Activated CD8-positive, alpha-beta T cell treated with anti-CD3 and anti-CD28 coated beads, Interleukin-2, amount 10 ng/mL, durations not matched to agents 7 days and 5 days (primary cell): ENCODE measurements at places on chromosomes 7 and 10.

DNA sequence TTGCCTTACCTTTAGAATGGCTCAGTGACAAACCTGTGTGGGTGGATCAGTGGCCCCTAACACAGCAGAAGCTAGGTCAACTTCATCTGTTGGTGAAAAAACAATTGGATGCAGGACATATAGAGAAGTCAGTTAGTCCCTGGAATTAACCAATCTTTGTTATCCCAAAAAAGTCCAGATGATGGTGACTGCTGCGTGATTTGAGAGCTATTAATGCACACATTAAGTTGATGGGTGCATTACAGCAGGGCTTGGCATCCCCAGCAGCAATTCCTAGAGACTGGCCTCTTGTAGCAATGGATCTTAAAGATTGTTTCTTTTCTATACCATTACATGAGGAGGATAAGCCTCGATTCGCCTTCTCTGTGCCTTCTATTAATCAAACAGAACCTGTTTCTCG, 33.3 kb downstream of the OR13A1 start:
- H3K27me3 ChIP-seq: peaks cover 11% of the 10 kb centered on the region
- no peak overlapping the region for H3K27ac ChIP-seq
- H3K4me1 ChIP-seq: no peaks in the 10 kb centered on the region
- no peaks in the 10 kb centered on the region for H3K36me3 ChIP-seq
- no peak for DNase-seq

DNA sequence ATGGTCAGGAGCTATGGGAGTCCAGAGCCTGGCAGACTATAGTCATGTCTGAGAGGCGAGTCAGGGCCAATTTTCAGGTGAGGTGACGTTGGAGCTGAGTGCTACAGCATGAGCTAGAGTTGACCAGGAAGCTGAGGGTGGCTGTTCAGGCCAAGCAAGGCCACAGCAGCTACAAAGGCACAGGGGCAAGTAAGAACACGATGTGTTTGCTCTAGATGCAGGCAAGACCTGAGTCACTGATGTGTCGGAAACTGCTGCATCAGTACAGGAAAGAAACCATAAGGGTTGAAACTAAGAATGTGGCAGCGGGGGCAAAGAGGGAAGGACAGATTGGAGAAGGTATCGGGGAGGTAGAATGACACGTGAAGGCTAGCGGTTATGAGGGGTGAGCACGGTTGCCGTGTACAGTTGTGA, 11.8 kb upstream of the RRP12 start:
- H3K4me1 ChIP-seq: peaks cover 57% of the 10 kb centered on the region
- H3K36me3 ChIP-seq: peaks cover 4% of the 10 kb centered on the region
- DNase-seq: peak; percentile 58
- no peaks in the 10 kb centered on the region for H3K27me3 ChIP-seq
- peak overlapping the region; percentile 18 for H3K4me3 ChIP-seq

DNA sequence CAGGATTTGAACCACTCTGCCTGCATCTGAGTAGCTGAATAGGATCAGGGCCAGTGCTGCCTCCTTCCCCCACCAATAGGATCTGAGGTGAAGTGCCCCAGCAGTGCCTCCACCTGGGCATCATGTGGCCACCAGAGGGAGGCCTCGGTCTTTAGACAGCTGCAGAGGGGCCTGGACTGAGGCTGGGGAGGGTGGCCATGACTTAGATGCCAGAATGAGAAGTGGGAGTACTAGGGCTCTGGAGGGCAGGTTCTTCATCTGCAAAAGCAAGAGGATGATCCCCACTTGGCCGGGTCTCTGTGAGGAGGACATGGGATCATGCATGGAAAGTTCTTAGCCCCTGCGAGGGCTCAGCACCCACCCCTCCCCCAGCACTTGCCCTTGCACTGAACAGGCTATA, 56.9 kb downstream of the NEUROG3 start:
- no peaks in the 10 kb centered on the region for H3K36me3 ChIP-seq
- no peaks in the 10 kb centered on the region for H3K4me1 ChIP-seq
- no peak overlapping the region for H3K4me3 ChIP-seq
- no peak overlapping the region for H3K27ac ChIP-seq
- peaks cover 30% of the 10 kb centered on the region for H3K27me3 ChIP-seq

DNA sequence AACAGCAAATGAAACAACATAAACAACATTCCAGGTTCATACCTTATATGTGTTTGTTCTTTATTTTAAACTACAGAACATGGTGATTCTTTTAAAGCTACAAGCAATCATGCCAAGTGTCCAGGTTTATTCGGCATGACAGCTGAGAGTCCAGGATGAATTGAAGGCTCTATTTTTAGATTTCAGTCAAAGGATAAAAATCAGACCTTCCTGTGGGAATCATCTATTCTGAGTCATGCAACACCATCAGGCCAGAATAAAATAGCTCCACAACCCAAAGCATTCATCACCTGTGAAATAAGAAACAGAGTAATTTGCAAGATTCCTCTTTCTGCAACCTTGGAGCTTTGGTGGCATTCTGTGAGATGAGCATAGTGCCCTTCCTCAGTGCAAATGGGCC, 292.4 kb upstream of the MYO3A start:
- no peak for DNase-seq
- no peaks in the 10 kb centered on the region for H3K36me3 ChIP-seq
- no peaks in the 10 kb centered on the region for H3K4me1 ChIP-seq
- H3K27ac ChIP-seq: no peak overlapping the region

DNA sequence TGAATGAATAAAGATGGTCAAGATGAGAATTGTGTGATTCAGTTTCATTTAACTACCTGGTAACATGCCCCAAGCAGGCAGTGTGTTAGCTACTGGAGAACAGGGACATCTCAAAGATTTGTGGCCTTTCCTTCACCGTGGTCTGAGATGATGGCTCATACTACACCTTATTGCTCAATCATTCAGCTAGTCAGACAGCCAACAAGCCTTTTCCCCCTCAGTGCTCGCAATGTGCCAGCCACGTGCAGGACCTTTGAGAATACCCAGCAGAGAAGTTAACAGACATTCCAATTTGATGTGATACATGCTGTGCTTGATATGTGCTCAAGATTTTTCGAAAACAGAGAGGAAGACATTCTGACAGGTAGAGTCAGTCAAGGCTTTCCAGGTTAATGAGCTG, 562.8 kb downstream of the SUGCT start:
- no peak overlapping the region for H3K4me3 ChIP-seq
- H3K27me3 ChIP-seq: no peaks in the 10 kb centered on the region
- DNase-seq: no peak
- no peaks in the 10 kb centered on the region for H3K36me3 ChIP-seq

DNA sequence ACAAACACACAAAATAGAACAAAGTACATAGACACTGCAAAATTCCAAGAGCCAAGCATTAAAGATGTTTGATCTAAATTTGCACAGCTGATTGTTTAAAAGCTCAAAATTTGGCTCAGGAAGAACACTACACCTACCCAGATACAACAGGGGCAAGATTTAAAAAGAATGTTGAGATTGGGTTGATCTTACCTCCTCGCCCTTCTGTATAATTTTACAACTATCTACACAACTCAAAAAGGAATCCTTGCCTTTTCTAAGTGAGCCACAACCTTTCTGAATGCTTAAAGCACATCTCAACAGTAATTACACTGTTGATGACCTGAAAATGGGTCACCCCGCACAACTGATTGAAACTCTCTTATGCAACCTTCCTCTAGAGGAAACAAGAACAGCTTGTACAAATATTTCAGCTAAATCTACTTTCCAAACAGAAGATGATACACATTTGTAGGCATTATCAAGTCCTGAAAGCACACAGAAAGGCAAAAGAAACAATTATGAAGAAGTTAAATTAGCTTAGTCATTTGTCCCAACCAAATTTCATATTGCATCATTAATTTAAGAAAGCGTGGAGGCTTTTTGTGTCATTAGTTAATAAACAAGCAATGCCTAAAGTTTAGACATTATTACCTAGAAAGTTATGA, 75.5 kb downstream of the UBE2H start:
- no peak overlapping the region for H3K27ac ChIP-seq
- H3K27me3 ChIP-seq: no peaks in the 10 kb centered on the region
- DNase-seq: no peak
- peaks cover 24% of the 10 kb centered on the region for H3K4me1 ChIP-seq
- peaks cover 22% of the 10 kb centered on the region for H3K36me3 ChIP-seq
- no peak overlapping the region for H3K4me3 ChIP-seq

GRCh38 chr10:132774181-132774901, 11.6 kb downstream of the NKX6-2 start:
- H3K36me3 ChIP-seq: peaks cover 6% of the 10 kb centered on the region
- H3K4me1 ChIP-seq: no peaks in the 10 kb centered on the region
- no peak for DNase-seq
- no peaks in the 10 kb centered on the region for H3K27me3 ChIP-seq

- H3K4me1 ChIP-seq: peaks cover 3% of the 10 kb centered on the region
- H3K4me3 ChIP-seq: no peak overlapping the region
- no peak for DNase-seq
- no peaks in the 10 kb centered on the region for H3K36me3 ChIP-seq
- H3K27me3 ChIP-seq: peaks cover 3% of the 10 kb centered on the region
These were observed 70.3 kb upstream of the SHH start for GRCh38 chr7:155882596-155882995.

DNA sequence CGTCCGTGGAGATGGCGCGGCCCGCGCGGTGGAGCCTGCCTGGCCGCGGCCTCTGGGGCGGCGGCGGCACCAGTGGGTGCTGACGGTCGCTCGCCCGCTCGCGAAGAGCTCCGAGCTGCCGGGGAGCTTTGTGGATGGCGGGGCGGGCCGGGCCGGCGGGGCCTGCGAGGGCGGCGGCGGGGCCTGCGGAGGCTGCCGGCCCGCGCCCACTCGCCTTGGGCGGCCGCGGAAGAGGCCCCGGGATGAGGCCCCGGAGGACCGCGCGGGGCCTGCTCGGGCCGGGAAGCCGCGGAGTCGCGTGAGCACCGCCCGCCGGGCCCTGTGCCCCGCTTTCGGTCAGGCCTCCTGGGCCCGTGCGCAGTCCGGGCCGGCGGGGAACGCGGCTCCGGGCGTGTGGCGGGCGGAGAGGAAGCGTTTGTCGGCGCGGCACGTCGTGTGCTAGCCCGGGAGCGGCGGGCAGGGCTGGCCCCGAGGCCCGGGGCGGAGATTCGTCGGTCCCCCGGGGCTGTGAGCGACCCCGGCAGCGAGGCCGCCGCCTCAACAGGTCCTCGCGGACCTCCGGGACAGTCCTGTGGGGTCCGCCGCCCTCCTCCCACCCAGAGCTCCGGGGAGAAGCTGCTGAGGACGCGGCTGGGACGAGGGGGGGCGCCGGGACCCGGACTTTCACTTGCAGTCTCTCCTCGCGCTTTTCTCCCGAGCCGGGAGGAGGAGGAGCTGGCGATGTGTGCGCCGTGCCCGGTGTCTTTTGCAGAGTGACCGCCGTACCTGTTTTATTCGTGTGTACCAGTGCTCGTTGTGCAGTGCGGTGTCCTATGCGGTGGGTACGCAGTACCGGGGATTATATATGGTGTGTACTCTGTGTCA, 578 bp downstream of the ZMYND11 start:
- H3K27ac ChIP-seq: peak overlapping the region; percentile 85
- peak; percentile 71 for DNase-seq
- no peaks in the 10 kb centered on the region for H3K27me3 ChIP-seq

- DNase-seq: no peak
- H3K27ac ChIP-seq: no peak overlapping the region
- H3K36me3 ChIP-seq: no peaks in the 10 kb centered on the region
- H3K4me3 ChIP-seq: no peak overlapping the region
- peaks cover 1% of the 10 kb centered on the region for H3K27me3 ChIP-seq
These were observed 30.7 kb downstream of the GHRHR start for GRCh38 chr7:30994206-30995100.

- peaks cover 3% of the 10 kb centered on the region for H3K4me1 ChIP-seq
- H3K36me3 ChIP-seq: no peaks in the 10 kb centered on the region
- H3K27me3 ChIP-seq: peaks cover 11% of the 10 kb centered on the region
- no peak overlapping the region for H3K4me3 ChIP-seq
- no peak overlapping the region for H3K27ac ChIP-seq
These were observed 6.3 kb upstream of the HBP1 start for GRCh38 chr7:107162475-107162874.

- peaks cover 23% of the 10 kb centered on the region for H3K4me1 ChIP-seq
- H3K27ac ChIP-seq: peak overlapping the region; percentile 100
- peak overlapping the region; percentile 100 for H3K4me3 ChIP-seq
- H3K27me3 ChIP-seq: no peaks in the 10 kb centered on the region
- peaks cover 25% of the 10 kb centered on the region for H3K36me3 ChIP-seq
- no peak for DNase-seq
These were observed 798 bp downstream of the ZNF425 start for GRCh38 chr7:149125189-149125862.

- H3K4me3 ChIP-seq: no peak overlapping the region
- no peak overlapping the region for H3K27ac ChIP-seq
- peaks cover 17% of the 10 kb centered on the region for H3K27me3 ChIP-seq
- peaks cover 12% of the 10 kb centered on the region for H3K4me1 ChIP-seq
- no peak for DNase-seq
These were observed 67.0 kb downstream of the SYPL1 start for GRCh38 chr7:106045139-106045538.

DNA sequence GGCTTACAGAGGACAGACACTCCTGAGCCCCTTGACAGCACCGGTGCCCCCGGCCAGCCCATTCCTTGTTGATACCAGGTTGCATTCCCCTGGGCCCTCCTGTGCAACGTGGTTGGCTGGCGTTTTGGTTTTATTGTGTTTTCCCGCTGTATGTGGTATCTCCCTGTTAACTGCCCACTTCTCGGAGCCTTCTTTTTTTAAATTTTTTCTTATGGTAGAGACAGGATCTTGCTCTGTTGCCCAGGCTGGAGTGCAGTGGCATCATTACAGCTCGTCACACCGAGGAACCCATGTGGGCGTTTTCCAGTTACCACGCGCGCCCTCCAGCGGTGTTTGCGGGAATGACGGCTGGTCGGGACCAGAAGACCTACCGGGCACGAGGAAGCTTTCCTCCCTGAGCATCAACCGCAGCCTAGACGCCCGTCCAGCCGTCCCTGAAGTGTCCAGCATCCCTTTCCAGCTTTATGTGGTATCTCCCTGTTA, 16.9 kb upstream of the ZFAND2A start:
- H3K27ac ChIP-seq: peak overlapping the region; percentile 86
- H3K27me3 ChIP-seq: peaks cover 11% of the 10 kb centered on the region
- peak overlapping the region; percentile 40 for H3K4me3 ChIP-seq
- peak; percentile 87 for DNase-seq
